ENCODE measurements at places on chromosomes 4 and X.

DNA sequence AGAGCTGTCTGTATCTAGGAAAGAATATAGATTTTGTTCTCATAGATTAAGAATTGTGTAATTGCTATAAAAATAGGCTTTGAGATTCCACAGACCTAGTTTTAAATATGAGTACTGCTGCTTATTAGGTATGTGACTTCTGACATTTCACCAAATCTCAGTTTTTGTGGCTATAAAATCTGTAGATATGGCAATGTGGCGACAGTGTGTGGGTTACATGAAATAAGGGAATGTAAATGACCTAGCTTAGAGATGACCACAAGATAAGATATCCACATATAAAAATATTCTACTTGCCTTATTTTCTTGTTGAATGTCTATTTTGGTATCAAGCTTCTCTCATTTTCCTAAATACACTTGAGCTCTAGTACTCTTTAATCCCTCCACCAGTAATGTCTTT is 193.8 kb downstream of the UNC5C start:
- no peak for DNase-seq

DNA sequence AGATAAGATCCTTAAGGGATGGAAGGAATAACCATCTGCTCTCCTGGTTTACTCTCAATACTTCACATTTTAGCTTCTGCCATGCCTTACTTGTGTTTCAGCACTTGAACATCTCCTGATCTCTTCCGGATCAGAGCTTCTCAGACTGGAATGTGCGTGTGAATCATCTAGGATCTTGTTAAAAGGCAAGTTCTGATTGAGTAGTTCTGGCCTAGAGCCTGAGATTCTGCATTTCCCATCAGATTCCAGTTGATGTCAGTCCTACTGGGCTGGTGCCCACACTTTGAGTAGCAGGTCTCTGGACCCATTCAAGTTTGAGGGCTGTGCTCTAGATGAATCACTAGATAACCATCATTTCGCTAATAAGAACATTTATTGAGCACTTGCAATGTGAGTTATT is 20.0 kb downstream of the NDP start:
- no peak for DNase-seq

DNA sequence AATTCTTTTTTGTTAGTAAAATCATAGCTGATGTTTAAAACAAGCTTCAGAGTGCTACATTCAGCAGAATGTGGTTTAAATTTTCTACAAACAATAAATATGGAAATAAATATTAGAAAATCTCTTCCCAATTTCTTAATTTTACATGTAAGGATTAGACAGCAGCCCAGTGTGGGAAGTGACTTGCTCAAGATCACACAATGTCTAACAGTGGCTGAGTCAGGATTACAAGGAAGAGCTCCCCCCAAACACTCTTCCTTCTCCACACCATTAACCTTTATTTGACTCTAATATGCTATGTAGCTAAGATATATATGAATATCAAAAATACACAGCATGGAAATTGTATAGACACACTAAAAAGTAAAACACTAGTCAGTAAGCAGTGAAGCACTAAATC is 59.5 kb downstream of the SLC10A7 start:
- no peak for DNase-seq

- no peak for DNase-seq
These were observed 40.5 kb upstream of the RELL1 start for GRCh38 chr4:37726666-37727065.

- no peak for DNase-seq
These were observed 85.8 kb downstream of the RAPGEF2 start for GRCh38 chr4:159188646-159189045.

DNA sequence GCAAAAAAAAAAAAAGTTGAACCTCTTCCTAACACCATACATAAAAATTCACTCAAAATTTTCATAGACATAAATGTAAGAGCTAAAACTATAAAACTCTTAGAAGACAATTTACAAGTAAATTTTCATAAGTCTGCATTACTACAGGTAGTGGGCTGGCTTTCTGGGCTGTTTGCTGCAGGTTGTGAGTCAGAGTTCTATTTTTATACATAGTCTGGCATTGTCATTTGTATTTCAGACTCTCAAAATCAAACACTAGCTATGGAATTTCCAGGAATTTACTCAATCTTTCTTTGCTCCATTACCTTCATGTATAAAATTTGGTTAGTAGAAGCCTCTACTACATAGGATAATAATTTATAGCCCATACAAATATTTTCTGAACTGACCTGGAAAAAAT is 227.2 kb downstream of the COX18 start:
- DNase-seq: no peak

DNA sequence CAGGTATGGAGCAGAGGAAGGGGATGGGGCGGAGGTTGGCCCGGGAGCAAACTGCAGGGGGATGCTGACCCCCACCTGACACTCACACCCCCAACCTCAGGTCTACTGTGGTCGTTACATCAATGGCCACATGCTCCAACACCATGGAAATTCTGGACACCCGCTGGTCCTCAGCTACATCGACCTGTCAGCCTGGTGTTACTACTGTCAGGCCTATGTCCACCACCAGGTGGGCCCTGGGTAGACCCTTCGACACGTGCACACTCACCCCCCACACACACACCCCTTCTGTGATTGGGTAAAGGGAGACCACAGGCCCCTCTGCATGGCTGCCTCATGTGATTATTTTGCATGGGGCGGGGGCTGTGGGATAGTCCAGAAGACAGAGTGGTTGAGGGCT is 2.2 kb upstream of the ERAS start:
- no peak for DNase-seq

DNA sequence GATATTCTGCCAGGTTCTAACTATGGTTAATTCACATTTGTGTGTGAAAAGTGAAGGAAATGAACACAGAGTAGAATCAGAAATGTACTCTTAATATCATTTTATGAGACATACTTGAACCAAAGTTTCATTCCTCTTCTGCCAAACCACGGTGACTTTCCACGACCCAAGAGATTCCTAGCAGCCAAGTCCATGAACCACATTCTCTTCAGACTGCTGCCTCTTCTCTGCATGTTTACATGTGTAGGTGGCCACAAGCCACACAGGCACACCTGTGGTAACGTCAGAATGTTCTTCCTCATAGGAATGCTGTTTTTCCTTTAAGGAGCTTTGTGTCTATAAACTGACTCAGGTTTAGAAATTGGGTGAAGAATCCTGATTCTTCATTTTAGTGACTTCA is 1411.2 kb downstream of the RAPGEF2 start:
- no peak for DNase-seq

DNA sequence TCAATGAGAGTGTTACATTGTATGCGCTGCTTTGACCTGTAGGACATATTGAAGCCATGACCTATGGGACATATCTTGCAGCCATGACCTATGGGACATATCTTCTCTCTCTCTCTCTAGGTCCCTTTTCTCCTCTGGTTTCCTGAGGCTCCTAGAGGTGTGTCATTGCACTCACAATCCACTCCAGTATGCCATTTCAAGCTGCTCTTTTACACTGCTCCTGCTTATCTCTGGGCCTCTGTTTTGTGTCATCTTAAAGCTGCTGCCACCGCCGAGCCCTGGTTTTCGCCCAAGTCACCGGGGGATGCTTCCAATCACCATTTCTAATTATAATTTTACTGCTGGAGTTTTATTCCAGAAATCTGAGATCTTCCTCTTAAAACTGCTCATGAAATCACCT is 336.1 kb downstream of the GALNTL6 start:
- DNase-seq: no peak

DNA sequence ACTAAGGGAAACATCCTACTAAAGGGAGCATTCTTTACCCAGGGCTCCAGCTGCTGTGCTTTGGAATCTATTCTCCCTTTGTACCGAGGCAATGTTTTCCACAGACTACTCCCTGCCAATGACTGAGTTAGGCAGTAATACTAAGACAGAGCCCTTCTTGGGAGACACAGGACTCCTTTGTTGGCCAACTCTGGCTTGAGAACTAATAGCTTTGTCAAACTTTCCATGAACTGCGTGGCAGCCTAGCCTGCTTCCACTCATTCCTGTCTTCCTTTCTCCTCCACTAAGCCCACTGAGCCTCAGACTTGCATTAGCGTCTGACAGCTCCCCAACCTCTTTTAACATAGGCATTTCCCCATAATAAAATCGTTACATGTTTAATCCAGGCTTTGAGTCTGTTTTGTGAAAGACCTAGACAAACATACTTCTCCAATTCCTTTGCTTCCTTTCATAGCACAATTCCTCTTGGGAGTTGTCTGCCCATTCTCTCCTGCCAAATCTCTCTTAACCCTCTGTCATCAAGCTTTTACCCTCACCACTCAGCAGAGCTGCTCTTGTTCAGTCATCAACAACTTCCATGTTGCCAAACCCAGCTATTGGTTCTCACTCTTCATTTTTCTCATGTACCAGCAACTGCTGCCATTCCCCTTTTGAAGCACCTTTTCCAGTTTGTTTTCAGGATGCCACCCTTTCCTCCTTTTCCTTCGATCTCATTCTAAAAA is 300.3 kb upstream of the IGFBP7 start:
- no peak for DNase-seq
